ENCODE measurements at places on chromosomes 5 and 9.

- no peak for DNase-seq
Measured at GRCh38 chr5:157273131-157273556, 7.2 kb downstream of the CYFIP2 start.

DNA sequence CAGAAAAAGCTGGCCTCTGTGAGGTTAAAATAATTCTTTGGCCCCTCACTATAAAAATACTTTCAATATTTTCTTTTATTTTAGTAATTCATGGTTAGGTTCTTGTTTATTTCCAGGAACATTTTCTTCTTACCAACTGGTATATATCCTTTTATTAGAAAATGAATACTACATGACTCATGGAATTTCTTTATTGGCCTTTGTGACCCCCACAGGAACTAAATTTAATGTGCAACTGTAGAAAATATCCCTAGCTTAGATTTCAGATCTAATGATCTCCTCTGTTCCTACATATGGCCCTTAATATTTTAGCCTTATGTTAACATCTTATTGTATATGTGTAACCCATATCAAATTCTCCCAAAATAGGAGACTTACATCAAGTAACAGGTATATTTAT is 429.9 kb downstream of the NR2F1-AS1 start:
- no peak for DNase-seq

DNA sequence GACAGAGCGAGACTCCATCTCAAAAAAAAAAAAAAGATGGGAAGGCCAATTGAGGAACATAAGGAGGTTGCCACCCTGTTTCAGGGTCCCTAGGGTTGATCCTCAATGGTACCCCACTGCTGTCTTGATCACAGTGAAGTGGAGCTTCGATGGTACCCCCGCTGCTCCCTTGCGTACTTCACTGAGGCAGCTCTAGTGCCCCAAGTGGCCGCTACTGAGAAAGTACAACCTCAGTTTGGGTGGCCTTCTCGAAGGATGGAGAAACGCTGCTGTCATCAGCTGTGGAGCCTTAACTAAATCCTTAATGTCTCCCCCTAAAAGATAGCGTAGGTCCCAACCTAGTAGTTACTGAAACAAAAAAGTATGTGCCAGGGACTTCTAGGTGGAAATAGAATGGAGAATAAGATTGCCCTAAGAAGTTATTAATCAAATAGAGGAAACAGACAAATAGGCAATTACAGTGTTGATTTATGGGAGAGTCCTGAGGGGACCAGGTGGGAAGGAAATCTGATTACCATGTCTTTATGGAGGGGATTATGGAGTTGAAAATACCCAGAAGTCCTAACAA is 6.3 kb downstream of the TESK1 start:
- no peak for DNase-seq

- no peak for DNase-seq
Measured at GRCh38 chr5:175603987-175604739, 53.7 kb upstream of the HRH2 start.

DNA sequence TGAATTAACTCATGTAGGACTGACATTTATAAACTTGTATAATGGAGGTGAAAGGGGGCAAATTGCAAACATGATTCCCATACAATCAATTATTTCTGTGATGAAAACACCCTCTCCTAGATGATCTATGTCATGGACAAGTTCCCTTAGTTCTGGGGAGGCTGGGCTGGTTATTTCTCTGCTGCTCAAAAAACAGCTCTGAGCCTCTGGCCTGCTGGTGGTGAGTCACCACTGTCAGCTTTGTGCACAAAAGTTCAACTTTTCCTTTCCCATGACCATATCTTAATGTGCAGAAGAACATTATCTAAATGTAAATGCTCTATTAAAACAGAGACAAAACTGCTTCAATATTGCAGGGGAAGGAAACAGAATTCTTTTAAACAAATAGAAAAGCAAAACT is 85.0 kb downstream of the HMHB1 start:
- DNase-seq, result no peak

GRCh38 chr9:15856591-15856990 is 303.7 kb downstream of the CCDC171 start:
- no peak for DNase-seq

DNA sequence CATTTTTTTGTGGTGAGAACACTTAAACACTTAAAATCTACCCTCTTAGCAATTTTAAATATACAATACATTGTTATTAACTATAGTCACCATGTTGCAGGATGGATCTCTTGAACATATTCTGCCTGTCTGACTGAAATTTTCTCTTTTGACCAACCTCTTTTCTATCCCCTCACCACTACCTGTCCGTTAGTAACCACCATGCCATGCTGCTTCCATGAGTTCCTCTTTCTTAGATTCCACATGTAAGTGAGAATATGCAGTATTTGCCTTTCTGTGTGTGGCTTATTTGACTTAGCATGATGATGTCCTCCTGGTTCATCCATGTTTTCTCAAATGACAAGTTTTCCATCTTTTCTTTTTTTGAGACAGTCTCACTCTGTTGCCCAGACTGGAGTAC is 48.5 kb upstream of the NAA35 start:
- DNase-seq, result no peak

GRCh38 chr9:27329291-27329690 is 32.3 kb upstream of the EQTN start:
- no peak for DNase-seq

DNA sequence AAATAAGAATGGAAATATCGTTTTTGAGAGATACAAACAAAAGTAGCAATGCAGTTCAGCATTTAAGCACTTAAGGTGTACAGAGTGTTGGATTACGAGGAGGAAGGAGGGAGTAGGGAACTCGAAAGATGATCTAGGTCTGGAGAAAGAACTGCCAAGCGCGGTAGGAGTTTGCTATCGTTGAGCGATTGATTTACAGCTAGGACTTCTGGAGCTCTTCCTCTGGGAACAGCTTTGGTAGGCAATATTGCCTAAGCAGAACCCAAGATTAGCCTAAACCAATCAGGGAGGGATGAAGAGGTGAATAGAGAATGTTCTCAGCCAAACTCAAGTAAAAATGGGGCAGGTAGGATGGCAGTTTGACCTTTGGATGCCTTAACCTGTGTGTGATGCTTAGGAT is 965 bp downstream of the CLTA start:
- DNase-seq, result no peak

GRCh38 chr5:26492906-26493459 is 545.4 kb downstream of the CDH9 start:
- DNase-seq, result no peak

DNA sequence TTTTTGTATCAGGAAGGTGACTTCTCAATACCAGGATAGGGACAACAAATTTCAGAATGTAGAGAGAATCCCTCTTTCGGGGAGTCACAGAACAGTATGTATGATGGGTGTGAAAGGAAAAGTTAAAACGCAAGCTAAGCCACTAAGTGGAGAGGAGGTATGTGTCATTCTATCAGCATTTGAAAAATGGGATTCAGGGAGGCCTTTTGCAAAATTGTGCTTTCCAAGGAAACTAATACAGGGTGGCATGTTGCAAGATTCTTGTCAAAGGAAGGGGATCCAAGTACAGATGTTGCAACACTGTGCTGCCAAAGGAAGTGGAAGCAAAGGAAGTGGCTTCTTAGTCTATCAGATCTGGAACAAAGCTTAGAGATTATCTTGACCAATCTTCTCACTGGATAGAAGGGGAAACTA is 12.6 kb upstream of the TNIP1 start:
- no peak for DNase-seq

DNA sequence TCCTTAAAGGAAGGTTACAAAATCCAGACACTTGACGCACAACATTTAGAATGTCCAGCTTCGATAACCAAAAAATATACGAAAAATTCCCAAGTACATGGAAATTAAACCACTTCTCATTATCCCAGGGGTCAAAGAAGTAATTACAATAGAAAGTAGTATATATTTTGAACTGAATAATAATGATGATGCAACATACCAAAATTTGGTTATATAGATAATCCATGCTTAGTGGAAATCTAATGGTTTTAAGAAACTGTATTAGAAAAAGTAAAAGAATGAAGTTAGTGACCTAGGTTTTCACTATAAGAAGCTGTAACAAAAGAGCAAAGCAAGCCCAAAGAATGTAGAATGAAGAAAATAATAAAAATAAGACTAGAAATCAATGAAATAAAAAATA is 204.0 kb upstream of the PUM3 start:
- DNase-seq, result no peak

- peak; percentile 63 for DNase-seq
Measured at GRCh38 chr9:7147121-7148090, 389.6 kb downstream of the KDM4C start.

- no peak for DNase-seq
Measured at GRCh38 chr5:1551426-1552301, 27.9 kb upstream of the LPCAT1 start.

DNA sequence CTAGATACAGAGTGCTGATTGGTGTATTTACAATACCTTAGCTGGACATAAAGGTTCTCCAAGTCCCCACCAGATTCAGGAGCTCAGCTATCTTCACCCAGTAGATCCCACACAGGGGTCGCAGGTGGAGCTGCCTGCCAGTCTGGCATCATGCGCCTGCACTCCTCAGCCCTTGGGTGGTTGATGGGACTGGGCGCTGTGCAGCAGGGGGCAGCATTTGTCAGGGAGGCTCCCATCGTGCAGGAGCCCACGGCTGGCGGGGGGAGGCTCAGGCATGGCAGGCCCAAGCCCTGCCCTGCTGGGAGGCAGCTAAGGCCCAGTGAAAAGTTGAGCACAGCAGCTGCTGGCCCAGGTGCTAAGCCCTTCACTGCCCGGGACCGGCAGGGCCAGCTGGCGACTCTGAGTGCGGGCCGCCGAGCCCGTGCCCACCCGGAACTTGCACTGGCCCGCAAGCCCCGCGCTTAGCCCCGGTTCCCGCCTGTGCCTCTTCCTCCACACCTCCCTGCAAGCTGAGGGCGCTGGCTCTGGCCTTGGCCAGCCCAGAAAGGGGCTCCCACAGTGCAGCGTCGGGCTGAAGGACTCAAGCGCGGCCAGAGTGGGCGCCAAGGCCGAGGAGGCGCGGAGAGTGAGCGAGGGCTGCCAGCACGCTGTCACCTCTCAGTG is 314.1 kb upstream of the ATP10B start:
- no peak for DNase-seq

DNA sequence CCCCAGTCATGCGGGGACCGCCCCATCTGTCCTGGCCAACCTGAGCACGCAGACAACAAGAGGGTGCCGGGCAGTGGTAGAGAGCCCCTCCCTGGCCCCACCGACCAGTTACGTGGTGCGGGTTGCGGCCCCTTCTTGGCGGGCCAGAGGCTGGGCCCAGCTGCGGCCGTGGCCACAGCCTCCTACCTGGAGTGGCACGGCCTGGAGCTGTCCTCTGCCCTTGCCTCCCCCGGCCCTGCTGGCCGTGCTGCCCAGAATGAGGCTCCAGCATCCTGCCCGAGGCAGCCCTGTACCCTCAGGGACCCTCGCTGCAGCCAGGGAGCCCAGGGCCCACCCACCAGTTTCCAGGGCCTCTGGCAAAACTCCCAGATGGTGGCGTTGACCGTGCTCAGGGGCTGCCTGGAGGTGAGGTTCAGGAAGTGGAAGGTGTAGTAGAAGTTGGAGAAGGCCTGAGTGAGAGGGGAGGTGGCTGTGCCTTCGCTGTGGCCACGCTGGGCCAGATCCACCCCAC is 5.7 kb downstream of the ENTPD8 start:
- no peak for DNase-seq

DNA sequence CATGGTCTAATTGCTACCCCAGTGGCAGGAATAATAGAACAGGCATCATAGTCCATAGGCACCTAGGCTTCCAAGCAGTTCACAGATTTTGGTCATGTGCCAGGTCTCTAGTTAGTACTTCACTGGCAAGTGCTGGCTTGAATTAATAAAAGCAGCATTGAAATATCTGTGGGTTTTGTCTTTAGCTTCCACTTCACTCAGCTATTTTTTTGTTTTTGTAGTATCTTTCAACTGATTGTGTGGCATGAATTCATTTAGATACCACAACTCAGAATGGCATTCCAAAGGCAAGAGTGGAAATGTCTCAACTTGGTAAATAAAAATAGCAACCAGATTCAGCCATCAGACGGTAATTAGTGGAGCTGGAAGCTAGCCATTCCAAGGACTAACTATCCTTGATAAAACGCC is 27.9 kb upstream of the ITGA2 start:
- DNase-seq, result no peak

- DNase-seq, result no peak
Measured at GRCh38 chr5:12805165-12805698, 901.0 kb upstream of the CTNND2 start.

GRCh38 chr5:57221049-57221568 is 47.2 kb downstream of the GPBP1 start:
- peak; percentile 26 for DNase-seq

DNA sequence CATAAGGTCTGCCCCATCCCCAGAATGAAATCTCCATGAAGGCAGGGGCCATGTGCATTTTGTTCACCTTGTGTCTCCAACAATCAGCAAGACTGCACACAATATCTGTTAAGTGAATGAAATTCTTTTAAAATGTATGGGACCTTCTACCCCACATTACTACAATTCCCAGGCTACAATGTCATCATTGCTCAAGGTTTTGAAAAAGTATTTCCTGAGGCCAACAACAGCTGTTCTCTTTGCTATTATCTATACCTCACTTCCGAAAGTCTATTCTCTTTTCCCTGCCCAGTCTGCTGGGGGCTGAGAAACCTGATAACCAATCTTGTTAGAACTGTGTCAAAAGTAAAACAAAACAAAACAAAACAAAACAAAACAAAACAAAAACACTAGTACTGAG is 29.2 kb downstream of the HOMER1 start:
- no peak for DNase-seq

DNA sequence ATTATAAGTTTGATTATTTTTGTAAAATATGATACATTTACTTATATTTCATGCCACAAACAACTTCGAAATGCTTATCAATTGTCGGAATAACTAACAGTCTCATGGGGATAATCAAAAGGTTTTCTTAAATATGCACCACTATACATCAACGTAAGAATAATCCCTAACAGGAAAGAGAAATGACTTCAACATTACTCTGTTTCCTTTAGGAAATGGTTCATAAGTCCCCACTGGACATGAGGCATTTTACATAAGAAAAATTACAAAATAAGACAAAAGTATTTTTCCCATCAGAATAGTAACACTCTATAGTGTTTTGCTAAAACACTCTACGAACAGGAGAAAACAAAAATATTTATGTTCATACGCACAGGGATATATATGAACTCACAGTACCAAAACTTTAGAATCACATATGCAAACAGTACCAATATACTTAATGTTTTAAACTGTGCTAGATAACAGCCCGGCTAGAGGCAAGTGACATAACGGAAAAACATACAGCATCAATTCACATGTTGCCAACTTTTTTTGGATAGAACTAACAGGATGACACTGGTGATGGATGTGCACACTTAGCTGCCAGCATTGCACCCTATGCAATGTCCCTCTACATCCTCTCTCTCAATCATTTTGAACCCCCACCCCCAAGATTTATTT is 120.5 kb downstream of the NFIB start:
- no peak for DNase-seq

GRCh38 chr5:179129607-179130071 is 69.5 kb downstream of the ZNF354C start:
- DNase-seq, result no peak

- DNase-seq, result no peak
Measured at GRCh38 chr9:72539824-72540347, 18.5 kb downstream of the TMC1 start.

DNA sequence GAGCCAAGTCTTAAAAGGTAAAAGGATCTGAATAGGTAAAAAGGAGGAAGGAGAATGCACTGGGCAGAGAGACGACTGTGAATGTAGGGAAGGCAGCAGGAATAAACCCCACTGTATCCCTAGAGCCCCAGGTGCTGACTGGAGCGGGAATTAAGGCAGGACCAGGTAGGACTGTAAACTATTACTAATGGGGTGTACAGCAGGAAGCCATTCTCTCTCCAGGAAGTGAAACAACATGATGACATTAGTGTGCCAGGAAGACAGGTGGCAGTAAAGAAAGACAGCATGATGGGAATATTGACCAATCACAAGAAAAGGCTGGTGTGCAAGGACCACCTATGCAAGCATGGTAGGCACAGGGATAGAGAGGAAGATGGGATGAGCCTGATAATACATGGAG is 433.0 kb downstream of the DNAH5 start:
- no peak for DNase-seq

Measured in brain pericyte (primary cell).